ENCODE measurements at places on chromosomes 12 and 14.

- DNase-seq: no peak
Measured at GRCh38 chr12:47017901-47018475, 61.4 kb upstream of the PCED1B start.

DNA sequence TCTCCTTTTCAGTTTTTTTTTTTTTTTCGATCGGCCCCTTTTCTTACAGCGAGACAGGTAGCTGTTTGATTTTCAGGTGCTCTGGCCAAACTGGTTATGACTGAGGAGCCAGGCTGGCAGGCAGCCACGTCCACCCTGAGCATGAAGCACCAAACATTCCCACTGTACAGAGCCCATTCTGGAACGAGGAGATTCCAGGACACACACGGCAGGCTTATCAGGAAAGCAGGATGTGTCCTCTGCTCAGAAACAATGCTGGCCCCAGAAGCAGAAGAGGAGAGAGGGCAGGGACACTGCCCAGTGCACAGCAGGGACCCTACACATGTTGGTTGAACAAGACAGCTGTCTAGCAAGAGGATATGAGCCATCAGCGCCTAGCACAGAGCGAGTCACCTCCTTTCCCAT, 3.7 kb upstream of the KRT2 start:
- no peak for DNase-seq

- no peak for DNase-seq
Measured at GRCh38 chr12:117118838-117119591, 19.8 kb upstream of the TESC start.

- DNase-seq: no peak
Measured at GRCh38 chr12:13976880-13977279, 4.5 kb downstream of the GRIN2B start.

- no peak for DNase-seq
Measured at GRCh38 chr12:29792853-29793252, 9.1 kb upstream of the TMTC1 start.

- peak; percentile 43 for DNase-seq
Measured at GRCh38 chr12:11658791-11659190, 9.3 kb downstream of the ETV6 start.

GRCh38 chr12:29030006-29030405, 119.1 kb upstream of the FAR2 start:
- no peak for DNase-seq

DNA sequence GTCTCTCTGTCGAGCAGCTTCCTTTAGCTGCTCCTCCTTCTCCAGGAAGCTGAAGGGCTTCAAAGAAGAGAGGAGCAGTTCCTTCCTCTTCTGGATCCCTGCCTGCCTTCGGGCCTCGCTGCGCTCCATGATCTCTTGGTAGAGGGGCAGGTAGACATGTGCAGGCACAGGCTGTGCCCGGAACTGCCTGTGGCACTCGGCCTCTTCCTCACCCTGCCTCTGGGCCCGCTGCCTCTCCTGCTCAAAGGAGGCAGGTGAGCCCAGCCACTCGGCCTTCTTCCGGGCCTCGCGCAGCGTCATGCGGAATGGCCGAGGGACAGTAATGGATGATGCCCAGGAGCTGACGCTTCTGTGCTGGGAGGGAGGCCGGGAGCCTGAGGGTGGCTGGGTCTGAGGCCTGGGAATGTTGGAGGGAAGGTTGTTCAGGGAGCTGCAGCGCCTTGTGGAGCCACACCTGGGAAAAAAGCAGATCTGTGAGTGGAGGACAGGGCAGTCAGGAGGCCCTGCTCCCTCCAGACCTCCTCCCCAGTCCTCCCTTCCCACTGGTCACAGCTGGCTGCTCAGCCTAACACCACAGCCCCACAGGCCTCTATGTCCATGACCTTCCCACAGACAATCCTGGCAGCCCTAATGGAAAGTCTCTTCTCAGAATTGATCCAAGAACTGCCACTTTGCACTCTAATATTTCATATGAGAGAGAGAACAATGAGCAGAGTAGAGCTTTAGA, 5.3 kb downstream of the FAM161B start:
- no peak for DNase-seq

DNA sequence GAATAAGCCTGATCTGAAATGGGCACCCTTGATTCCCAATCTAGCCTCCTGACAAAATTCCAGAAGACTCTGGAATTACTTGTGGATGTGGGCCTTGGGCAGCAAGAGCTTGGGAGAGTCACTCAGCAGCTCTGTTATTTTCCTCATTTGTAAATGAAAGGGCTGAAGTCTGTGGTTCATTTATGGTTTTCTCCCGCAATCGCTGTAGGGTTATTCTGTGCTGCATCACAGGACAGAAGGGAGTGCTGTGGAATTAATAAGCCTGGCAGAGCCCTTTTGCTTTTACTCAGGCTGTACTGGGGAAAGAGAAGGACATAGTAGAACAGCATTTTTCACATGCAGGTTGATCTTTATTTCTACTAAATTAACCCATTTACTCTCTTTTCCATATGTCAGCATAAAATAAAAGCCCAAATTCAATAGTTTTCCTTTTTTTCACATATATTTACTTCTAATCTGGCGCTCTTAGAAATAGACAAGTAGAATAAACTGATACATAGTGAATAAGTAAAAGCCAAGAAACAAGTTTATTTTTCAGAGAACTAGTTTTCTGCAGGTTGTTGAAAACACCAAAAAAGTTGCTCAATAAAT, 49.2 kb downstream of the DUSP16 start:
- DNase-seq: no peak

DNA sequence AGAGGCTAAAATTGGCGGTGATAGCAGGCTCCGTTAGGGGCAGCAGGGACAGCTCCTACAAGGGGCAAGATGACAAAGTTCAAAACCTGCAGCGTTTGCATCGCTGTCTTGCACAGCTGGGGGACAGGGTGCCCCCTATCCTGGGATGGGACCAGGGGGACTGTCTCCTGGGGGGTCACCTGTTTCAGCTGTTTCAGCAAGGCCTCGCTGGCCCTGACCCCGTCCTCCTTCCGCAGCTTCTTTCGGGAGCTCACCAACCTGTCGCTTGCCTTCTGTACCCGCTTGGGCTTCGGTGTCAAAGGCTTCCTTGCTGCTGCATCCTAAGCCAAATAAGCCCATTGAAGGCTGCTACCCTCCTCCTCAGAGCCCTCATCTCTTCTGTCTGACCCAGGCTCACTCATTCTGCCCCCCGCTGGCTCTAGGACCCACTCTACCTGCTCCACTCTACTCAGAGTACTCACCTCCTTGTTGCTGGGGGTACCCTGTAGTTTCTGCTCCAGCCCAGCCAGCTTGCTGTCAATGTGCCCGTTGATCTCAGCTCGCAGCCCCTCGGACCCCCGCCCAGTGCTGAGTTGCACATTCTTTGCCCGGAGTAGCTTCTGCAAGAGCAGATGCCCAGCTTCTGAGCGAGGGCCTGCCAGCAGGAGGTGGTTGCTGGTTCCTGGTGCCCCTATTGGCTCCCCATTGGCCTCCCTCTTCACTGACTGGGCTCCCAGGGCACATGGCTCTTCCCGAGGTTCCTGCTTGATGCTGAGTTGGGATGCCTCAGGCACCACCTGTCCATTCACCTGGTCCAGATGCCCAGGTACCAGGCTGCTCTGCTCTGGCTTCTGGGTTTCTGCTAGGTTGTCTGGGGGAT, 12.4 kb upstream of the PRKAG1 start:
- no peak for DNase-seq

DNA sequence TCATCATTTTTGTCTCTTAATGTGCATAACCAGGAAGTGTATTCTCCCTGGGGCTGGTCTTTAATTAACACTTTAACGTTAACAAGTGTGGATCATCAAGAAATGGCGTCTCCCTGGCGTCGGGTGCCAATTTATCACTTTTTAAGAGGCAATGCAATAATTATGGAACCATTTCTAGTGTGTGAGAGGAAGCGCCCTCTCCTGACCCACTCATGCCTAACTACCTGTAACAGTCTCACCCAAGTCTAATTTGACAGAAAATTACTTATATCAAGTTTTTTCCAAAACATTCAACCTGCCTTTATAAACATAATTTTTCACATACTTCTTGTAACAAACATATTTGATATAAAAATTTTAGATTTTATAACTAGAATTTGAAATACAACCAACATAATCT, 905.3 kb upstream of the MDGA2 start:
- no peak for DNase-seq

- DNase-seq: no peak
Measured at GRCh38 chr12:69570545-69571399, 14.5 kb upstream of the CCT2 start.

GRCh38 chr12:121514184-121514742, 66.6 kb downstream of the KDM2B start:
- no peak for DNase-seq

DNA sequence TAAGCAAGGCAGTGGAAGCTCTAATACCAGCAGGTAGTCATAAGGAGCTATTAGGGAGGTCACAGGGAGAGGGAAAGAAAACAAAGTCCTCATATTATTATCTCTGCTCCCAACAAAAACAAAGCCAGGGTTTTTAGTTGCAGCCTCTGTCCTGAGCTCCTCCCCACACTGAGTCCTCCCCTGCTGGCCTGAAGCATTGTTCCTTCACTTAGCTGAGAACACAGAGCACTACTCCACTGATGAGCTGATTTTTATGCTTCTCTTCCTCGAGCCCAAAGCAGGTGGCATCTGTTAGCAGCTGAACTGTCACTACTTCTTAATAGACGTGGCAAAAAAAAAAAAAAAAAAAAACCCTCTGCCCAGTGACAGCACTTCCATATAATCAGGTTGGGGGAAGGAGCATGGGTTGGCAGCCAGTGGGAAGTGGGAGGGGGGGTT, 10.5 kb upstream of the STAC3 start:
- DNase-seq: no peak

DNA sequence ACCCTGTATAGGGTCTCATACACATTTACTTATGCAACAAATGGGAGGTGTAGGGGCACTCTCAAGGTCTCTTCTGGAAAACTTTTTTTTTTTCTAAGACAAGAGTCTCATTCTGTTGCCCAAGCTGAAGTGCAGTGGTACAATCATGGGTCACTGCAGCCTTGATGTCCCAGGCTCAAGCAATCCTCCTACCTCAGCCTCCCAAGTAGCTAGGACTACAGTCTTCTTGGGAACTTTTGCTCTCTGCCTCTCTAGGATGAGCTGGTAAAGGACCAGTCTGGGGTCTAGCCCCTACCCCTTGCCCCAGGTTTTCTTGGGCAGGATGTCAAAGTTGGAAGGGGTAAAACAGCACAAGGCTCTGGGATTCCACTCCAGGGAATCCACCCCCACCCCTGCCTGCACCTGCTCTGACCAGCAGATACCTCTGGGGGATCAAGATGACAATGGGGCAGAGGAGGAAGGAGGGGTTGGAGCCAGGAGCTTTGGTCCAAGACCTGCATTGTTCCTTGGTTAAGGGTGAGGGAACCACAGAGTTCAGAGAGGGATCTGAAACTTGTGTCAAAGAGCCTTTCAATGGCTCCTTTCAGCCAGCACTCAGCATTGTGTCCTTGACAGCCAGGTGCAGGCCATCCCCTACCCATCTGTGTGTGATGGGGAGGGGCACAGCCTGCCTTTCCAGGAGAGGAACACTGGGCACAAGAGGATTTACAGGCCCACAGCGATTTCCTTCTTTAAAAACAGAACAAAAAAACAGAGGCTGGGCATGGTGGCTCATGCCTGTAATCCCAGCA, 12.2 kb downstream of the CTDSP2 start:
- DNase-seq: no peak

GRCh38 chr12:27464220-27464554, 17.7 kb downstream of the SMCO2 start:
- peak; percentile 14 for DNase-seq

DNA sequence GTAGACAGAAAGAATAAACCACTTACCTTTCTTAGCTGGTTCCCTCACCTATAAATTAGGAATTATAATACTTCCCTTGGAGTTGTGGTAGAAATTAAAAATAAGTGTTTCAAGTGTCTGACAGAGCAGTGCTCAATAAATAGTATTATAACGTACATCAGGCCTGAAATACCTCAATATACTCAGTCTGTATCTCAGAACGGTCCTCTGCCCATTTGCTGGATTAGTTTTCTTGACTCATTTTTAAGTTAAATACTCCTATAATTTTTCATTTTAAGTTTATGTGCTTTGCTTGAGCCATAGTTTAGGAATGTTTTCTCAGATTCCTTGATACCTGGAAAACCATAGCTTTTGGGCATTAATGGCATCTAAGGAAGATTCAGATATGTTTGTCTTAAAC, 22.4 kb downstream of the ARHGAP5 start:
- no peak for DNase-seq

DNA sequence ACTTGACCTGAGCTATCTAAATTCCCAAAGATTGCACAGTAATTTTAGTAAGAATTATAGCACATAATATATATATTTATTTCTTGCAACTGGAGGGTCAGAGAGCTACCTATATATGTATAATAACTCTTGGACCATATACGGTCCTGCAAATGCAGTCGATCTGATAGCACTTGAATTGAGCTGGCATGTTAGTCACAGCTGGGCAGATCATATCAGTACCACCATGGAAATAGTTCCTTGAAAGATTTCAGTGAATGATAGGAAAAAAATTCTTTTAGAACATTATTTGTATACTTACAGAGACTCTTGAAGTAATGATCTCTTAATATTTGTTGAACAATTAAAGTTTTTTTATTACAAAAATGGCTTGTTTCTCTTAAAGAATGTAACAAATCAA, 94.5 kb upstream of the MON2 start:
- no peak for DNase-seq

DNA sequence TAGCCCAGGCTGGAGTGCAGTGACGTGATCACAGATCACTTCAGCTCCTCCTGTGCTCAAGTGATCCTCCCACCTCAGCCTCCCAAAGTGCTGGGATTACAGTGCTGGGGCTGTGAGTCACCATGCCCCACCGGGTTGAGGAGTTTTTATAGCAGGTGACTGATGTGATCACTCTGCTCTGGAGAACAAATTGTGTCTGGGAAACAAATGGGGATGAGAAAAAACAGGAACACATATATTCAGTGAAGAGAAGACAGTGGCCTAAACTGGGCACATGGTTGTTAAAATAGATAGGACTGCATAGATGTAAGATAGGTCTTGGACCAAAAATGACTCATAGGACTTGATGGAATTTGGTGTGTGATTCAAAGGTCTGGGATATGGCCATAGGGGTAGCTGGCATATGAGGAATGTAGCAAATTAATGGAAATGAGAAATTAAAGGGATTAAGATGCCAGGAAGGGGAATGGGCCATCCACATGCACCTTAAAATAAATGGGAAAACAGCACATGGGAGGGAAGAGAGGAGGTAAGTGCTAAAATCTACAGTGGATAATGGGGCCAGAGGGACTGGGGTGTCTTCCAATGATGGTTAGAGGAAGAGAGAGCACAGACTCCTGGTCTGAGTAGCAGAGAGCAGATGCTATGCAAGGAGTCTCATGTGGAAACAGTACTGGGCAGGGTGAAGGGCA, 11.2 kb downstream of the BCAT1 start:
- no peak for DNase-seq

- DNase-seq: no peak
Measured at GRCh38 chr12:9662488-9662887, 7.0 kb upstream of the CLEC2D start.

- no peak for DNase-seq
Measured at GRCh38 chr12:130116791-130117190, 45.5 kb upstream of the FZD10 start.

- no peak for DNase-seq
Measured at GRCh38 chr14:26775765-26776563, 178.1 kb upstream of the NOVA1 start.

GRCh38 chr12:23771240-23771949, 178.1 kb downstream of the SOX5 start:
- DNase-seq: no peak

GRCh38 chr12:60977966-60978365, 1282.2 kb upstream of the USP15 start:
- DNase-seq: no peak

- DNase-seq: no peak
Measured at GRCh38 chr14:72418806-72419205, 475.1 kb downstream of the DPF3 start.

Data from hepatic stellate cell (primary cell).